H7 (cell line): ENCODE measurements at places on chromosomes 1 and 21.

DNA sequence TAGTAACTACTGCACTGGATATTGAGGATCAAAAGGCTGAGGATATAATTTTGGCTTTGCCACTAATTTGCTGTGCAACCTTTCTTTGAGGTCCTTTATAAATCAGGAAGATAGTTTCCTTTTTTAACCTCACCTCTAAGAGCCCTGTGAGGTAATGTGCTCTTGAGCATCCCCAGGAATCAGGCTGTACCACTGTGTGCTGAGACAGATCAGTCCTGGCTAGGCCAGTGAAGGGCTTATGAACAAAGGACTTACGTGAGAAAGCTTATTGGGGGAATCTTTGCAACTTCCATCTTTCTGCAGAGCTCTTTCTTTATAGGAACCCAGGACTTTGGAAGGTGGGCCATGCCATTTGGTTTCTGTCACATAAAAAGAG lies 188.9 kb downstream of the SIPA1L2 start:
- no peak for DNase-seq

GRCh38 chr1:224874775-224875174 lies 54.7 kb upstream of the DNAH14 start:
- no peak for DNase-seq

DNA sequence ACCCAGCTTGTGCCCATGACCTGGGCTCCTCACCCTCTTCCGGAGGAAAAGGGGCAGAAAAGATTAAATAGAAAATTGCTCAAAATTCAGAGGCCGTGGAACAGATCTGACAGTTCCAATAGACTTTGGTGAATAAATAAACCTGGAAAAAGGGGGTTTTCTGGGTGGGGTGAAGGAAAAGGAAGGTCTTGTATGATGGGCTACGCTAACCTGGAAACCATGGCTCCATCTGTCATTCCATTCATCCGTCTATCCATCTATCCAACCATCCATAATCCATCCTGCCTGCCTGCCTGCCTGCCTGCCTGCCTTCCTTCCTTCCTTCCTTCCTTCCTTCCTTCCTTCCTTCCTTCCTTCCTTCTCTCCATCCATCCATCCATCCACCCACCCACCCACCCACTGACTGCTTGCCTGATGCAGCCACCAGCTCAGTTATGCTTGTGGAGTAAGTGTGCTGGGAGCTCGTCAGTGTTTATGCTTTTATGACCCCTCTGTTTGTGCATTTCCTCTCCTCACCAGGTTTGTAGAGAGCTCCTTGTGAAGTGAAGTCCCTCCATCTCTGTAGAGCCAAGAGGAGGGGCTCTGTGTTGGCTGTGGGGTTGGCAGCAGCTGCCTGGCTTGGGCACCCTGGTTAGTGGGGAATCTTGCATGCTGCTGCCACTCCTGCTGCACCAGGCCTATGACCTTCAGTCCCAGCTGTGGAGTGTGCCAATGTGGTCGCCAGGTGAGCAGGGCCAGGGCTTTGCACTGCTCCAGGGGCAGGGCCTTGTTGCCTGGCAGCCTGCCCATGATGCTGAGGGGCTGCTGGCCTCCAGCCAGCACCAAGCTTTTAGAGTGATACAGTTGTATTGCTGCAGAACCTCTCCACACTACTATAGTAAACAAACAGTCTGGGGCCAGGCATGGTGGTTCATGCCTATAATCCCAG lies 16.0 kb upstream of the POU3F1 start:
- DNase-seq: no peak

- DNase-seq: peak; percentile 77
Measured at GRCh38 chr21:33403786-33404585, 773 bp downstream of the IFNGR2 start.

DNA sequence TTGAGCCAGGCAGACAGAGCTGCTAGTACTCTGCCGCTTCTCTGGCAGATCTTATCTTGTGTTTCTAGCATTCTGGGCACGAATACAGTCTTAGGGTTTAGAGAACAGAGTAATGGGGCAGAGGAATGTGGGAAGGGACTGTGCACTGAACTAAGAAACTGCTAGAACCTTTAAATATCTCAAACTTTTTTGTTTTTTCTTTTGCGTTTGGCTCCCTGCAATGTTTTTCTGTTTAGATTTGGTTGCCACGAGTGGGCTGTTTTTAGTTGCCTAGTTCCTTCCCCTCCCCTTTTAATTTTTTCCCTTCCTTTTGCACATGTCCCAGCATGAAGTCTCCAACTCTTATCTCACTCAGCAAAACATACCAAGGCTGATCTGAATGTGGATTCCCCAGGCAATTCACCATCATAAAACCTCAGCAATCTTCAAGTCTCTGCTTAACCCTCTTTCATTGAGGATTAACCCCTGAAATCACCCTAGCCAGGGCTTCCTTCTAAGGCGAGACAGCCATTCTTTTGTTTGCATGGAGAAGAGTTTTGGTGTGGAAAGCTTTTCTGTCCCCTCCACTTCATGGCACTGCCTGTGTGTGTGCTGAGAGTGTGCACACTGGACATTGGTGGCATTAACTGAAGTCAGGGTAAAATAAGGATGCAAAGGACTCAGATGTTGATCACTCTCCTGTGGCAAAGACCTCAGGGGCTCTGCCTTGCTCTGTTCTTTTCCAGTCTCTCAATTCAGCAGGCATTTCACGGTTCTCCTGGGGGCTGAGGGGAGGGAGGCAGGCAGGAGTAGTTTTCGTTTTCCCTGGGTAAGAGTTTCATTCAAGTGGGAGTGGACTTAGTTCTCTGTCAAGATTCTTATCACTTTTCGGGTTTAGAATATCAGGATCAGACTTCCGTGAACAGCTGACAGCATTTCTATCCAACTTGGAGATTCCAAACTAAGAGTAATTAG lies 2.8 kb upstream of the ATF3 start:
- DNase-seq: peak; percentile 56

DNA sequence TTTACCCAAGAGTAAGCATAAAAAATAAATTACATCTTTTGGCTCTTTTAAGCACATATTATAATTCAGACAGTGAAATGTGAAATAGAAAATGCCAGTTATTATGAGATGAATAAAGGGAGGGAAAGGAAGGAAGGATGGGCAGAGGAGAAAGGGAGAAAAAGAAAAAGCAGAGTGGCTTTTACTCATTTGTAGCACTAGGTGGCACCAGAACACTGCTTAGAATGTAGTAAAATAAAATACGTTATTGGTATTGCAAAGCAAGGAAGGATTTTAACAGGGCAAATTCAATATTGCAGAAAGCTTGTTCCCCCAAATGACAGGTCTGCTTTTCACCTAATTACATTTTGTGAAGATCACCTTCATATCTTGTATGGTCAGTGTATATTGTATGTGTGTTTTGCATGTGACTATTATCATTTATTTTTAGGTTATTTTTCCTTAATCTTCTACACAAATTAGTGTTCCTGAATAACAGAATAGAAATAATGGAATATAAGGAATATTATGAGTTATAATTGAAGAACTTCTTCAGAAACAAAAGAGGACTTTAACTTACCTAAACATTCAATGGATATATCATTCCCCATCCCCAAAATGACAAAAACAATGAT lies 9.1 kb upstream of the PCNX2 start:
- DNase-seq: no peak

GRCh38 chr1:7751174-7751573 lies 19.9 kb upstream of the VAMP3 start:
- no peak for DNase-seq

DNA sequence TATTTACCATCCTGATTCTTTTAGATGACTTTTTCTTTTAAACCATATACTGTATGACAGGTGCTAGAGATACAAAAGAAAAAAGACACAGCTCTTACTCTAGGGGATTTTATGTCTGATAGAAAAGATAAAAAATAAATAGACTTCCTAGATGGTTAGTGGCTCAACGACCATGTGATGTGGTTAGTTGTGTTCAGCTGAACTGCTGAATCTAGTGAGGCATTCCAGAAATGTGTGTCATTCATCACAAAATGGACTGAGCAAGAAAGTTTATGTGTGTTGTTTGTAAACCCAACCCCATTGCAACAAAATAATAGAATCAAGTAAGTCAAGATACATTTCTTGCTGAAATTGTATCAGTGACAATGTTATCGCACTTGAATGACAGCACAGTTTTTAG lies 205.8 kb upstream of the LYPLAL1 start:
- DNase-seq: no peak

GRCh38 chr1:201302163-201303152 lies 19.2 kb downstream of the PKP1 start:
- DNase-seq: peak; percentile 67

GRCh38 chr1:223212441-223212840 lies 69.4 kb upstream of the TLR5 start:
- no peak for DNase-seq

DNA sequence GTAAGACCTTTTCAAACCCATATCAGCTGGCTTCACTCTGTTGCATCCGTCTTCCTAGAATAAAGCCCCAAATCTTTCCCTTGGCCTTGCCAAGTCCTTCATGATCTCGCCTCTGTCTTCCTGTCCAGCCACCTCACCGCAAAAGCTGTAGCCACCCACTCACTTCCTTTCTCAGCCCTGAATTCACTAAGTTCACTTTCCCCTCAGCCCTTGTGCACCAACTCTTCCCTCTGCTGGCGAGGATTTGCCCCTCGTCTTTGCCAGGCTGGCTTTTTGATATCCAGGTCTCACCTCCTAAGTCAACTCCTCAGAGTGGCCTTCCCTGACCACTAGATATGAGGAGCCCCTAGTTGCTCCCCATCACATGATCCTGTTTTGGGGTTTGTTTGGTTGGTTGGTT lies 3.9 kb upstream of the COL16A1 start:
- no peak for DNase-seq

DNA sequence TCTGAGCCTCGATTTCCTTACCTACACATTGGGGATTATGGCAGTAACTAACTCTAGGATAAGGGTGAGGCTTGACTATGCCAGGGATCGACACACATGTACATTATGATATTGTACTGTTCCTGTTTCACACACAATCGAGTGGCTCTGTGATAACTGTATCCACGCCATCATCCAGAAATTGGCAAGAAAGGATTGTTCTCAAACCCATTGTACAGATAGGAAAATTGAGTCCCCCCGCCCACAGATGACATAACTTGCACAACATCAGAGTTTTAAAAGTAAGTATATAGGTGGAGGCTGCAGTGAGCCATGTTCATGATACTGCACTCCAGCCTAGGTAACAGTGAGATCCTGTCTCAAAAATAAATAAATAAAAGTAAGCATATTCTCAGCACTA lies 3.8 kb downstream of the KANK4 start:
- no peak for DNase-seq

GRCh38 chr1:101275672-101276071 lies 38.9 kb downstream of the S1PR1 start:
- no peak for DNase-seq

- DNase-seq: no peak
Measured at GRCh38 chr1:169098380-169098779, 8.1 kb upstream of the ATP1B1 start.

DNA sequence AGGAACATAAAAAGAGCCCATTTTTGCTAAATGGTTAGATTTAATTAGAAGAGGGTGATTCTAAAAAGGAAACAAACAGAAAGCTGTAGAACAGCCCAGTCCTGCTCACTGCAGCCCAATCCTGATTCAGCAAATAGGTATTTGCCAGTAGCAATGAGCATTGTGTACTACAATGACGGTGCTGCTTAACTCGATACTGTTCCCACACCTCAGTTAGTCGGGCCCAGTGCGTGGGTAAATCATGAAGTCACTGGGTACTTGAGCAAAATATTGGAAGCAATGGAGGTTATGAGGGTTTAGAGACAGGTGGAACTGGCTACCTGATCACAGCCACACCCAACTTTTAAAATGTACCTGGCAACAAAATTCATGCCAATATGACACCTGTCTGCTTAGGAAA lies 101.5 kb upstream of the ADGRL2 start:
- no peak for DNase-seq

DNA sequence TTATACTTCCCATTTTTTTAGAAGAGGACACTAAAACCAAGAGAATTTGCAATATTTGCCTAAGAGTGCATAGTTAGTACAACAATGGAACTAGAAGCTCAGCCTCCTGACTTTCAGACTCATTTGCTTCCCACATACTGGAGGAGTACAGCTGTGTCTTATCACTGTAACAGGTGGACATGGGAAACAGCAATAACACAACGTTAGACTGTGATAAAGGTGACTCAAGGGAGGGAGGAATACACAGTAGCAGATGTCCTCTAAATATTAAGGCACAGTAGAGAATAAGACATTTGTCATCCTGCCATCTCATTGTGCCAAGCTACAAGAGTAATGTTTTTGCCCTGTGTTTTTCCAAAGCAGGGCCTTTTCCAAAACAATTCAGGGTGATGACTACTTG lies 55.4 kb upstream of the JAK1 start:
- DNase-seq: no peak

DNA sequence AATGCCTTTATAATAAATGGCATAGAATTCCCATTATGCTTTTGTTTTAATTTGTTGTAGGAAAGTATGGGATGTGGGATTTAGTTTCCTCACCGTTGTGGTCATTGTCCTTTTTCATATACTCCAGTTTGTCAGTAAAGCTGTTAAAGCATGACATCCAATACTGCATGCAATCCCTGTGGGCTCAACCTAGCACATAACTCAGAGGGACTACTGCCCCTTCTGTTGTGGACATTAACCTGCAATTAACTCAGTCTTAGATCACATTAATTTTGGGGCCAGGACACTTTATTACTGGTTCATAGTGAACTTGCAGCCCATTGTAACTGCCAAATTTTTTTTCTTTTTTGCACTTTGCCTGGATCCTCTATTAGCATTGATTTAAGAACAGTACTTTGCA lies 112.5 kb downstream of the DNM3 start:
- no peak for DNase-seq

DNA sequence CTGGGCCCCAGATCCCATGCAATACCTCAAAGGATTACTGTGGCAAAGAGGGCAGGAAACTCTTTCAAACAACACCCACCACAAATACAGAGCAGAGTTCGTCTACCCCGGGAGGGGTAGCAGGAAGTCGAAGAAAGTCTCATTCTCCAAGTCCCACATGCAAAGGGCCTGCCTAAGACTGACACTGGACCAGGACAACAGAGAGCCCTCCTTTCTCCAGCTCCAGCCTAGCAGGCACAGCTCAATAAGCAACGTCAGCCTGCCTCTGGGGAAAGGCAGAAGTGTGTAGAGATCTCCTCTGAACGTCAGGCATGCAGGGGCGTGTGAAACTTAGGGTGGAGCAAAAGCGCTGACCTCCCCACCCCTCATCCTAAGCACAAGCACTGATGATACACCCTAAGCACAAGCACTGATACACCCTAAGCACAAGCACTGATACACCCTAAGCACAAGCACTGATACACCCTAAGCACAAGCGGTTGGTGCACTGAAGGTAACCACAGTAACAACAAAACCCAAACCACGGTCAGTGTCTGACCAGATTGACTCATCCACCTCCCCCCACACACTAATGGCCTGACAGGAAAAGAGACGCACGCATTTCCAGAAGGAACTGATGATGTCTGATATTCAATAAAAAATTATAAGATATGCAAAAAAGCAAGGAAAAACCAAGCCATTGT lies 1.3 kb downstream of the KRTAP12-3 start:
- peak; percentile 46 for DNase-seq

DNA sequence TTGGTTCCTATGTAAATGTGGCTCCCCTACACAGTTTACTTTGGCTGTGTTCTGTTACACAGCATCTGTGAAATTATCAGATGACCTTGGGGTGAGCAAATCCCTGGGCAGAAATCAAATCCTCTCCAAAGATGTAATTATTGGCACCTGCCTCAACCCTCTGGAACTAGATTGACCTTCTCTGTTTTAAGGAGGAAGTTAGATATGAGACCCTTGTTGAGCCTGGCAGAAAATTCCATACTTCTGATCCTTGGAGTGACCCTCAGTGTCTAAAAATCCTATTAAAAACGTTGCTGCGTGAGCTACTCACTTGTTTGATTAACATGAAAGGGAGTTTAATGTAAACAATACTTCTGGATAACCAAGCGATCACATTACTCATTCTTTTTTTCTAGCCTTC lies 122.0 kb downstream of the CLIC6 start:
- DNase-seq: no peak

- no peak for DNase-seq
Measured at GRCh38 chr1:68117416-68117815, 67.0 kb upstream of the DIRAS3 start.
